ENCODE measurements at places on chromosomes 3 and 15.

GRCh38 chr3:15479400-15480224 is 41.9 kb downstream of the COLQ start:
- DNase-seq: no peak

- DNase-seq: no peak
Measured at GRCh38 chr3:14131134-14131533, 6.3 kb downstream of the TMEM43 start.

GRCh38 chr3:14331251-14331650 is 71.2 kb upstream of the SLC6A6 start:
- DNase-seq: no peak

DNA sequence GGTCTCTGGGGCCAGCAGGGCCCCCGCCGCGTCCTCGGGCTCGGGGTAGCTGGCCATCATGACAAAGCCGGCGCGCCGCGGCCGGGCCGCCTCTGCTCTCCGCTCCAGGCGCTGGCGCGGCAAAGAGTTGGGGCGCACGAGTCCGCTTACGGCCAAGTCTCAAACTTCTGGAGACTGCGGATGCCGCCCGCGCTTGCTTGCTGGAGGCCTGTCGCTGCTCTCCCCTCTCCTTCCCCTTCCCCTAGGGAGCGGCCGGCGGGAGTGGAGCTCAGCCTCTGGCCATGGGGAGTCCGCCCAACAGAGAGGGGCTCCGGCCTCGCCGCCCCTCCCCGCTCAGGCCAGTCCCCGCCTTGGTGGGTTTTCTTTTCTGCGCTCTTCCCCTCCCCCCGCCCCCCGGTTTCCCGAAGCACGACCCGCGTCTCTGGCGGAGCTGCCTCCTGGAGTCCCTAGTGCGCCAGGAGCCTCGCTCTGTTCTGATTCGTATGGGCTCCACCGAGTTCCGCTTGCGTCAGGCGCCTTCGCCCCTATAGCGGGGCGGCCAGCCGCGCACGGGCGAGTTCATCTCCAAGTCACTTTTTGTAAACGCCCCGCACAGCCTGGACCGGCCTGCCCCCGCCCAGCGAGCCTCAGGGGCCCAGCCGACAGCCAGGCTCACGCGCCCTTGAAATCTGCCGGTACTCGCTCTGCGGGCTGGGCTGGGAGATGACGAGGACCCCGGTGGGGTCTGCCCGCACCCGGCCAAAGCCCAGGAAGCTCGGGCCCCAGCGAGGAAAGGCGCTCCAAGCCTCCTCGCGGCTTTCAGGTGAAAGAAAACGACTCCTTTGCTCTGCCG is at the start of the genes FOXL2 and FOXL2NB:
FOXL2 (minus strand) TSS at position 475 of the 832 bp plus-strand sequence; CDS start at position 60, 415 bp downstream.
FOXL2NB (plus strand) TSS at position 555 of the 832 bp plus-strand sequence; CDS start at position 703, 148 bp downstream.
- no peak for DNase-seq

- no peak for DNase-seq
Measured at GRCh38 chr3:126512026-126512425, 5.5 kb downstream of the UROC1 start.

DNA sequence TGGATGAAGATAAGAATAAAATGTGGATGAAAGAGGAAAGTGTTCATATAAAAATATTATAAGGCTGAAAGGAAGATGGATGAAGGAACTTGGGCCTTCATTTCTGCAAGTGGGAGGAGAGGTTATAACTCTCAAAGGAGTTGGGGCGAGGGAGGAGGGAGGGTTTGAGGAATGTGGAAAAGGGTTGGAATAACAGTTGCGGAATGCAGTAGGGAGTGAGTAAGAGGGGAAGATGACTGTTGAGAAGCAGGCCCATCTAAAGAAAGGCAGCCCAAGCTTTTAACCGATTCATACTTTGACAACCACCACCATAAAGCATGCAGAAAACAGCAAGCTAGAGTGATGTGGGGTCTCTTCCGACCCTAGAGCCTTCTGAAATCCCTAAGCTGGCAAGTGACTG is 8.3 kb upstream of the TM4SF4 start:
- no peak for DNase-seq

GRCh38 chr3:46707601-46708011 is 6.4 kb downstream of the TMIE start:
- no peak for DNase-seq

- no peak for DNase-seq
Measured at GRCh38 chr15:38070778-38071177, 136.3 kb downstream of the TMCO5A start.

DNA sequence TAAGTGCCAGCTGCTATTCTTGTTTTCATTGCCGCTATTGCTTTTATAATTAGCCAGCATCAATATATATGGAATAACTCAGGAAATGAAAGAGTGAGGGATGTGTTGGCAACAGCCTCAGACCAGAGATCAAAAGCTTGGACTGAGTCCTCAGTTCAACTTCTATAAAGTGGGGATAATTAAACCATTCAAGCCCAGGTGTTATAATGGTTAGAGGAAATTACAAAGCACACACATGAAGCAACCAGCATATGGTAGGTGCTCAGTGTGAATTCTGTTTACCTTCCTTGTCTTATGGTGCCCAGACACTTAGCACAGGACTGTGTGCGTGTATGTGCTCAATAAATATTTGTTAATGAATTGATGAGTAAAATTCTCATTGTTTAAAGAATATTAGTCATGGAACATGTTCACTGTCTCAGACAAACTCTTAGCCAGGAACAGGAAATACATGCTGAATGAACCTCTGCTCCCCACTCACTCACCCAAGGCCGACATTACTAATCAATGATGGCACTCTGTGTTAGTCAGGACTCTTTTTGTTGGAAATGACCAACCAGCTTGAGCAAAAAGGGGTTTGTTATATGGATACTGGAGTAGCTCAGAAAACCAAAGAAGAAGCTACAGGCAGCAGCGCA is 16.7 kb upstream of the CCDC174 start:
- DNase-seq: no peak

- DNase-seq: no peak
Measured at GRCh38 chr15:78243491-78243941, 9.2 kb upstream of the ACSBG1 start.

- DNase-seq: no peak
Measured at GRCh38 chr15:91711384-91712033, 142.0 kb upstream of the SLCO3A1 start.

DNA sequence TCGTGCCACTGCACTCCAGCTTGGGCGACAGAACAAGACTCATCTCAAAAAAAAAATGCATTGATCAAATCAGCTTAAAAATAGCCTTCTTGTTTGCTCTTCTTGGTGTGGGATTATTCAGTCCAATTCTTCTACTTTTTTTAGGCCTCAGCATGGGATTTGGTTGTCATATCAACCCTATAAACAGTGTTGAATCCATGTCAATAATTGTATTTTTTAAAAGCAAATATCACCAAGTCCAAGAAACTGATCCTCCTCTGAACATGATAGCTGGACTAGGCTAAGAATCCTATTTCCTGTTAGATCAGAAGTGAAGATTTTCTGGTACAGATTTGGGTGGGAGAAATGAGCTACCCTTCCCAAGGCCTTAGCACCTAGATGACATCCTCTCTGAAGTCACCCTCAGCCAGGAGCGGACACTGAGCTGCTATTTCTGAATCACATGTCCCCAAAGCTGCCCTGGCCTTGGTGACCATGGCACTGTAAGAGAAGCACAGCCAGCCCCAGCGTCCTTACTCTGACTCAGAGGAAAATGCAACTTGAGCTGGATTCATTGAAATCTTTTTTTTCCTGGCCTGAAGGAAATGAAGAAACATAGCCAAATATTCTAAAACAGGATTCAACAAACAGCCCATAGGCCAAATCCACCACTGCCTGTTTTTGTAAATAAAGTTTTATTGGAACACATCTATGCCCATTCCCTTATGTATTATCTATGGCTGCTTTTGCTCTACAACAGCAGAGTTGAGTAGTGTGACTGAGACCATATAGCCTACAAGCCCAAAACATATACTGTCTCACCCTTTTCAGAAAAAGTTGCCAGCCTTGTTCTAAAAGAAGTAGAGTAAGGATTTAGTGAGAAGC is 215.9 kb upstream of the CTDSPL start:
- DNase-seq: no peak

DNA sequence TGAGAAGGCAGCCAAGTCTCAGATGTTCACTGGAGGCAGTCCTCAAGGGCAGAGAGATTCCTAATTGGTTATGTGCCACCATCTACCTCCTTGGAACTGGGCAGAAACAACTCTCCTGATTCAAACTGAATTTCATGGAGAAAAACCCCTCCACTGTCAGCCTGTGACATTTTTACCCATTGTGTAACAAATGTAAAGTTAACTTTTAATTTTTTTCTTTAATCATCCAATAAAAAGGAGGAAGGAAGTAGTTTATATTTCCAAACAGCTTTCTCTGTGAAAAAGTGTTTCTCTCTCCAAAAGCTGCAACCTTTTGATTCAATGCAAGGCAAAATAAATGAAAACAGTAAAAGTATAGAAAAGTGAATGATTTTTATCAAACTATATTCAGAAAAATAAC is 510 bp upstream of the COLQ start:
- DNase-seq: no peak

- no peak for DNase-seq
Measured at GRCh38 chr3:113214917-113215595, 3.7 kb downstream of the BOC start.

- DNase-seq: no peak
Measured at GRCh38 chr15:48930735-48931134, 33.0 kb downstream of the SHC4 start.

- DNase-seq: no peak
Measured at GRCh38 chr3:126996905-126997304, 14.0 kb downstream of the PLXNA1 start.

GRCh38 chr15:41935566-41936020 is 36.8 kb downstream of the EHD4 start:
- no peak for DNase-seq

GRCh38 chr3:178736300-178736699 is 200.1 kb downstream of the KCNMB2 start:
- DNase-seq: no peak

GRCh38 chr15:87523516-87523915 is 733.0 kb downstream of the NTRK3 start:
- no peak for DNase-seq

DNA sequence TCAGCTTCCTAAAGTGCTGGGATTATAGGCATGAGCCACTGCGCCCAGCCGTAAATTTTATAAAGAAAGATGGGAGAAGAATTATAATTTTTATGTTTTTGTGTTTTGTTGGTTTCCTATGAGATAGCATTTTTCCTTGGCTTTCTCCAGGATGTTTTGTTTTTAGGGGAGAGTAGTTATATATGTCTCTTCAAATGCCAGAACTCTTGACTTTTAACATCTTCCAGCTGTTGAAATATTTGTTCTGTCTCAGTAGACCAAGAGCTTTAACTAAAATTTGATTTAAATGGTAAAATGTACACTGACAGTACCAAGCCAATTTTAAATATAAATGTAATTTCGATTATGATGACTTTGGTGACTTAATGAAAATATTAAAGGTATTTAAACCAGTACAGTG is 96.8 kb downstream of the DHX36 start:
- DNase-seq: no peak

DNA sequence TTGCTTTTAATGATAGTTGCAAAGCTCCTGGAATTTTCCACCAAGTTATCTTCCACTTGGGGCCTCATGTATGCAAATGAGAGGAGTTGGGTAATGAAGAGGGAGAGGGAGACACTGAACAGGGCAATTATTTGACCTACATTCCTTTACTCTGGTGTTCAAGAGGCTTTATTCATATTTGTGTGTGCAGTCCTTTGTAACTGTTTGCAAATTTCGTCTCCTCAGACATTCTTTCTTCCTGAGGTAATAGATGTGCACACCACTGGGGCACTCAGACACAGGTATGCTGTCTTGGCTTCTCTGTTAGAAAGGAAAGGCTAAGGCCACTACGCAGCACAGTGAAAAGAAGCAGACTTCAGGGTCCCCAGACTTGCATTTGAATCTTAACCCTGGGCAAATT is 189.7 kb upstream of the IL12A start:
- no peak for DNase-seq

- no peak for DNase-seq
Measured at GRCh38 chr3:184620475-184621119, 59.0 kb downstream of the EPHB3 start.

- DNase-seq: no peak
Measured at GRCh38 chr15:74982183-74982582, 13.2 kb upstream of the SCAMP5 start.

DNA sequence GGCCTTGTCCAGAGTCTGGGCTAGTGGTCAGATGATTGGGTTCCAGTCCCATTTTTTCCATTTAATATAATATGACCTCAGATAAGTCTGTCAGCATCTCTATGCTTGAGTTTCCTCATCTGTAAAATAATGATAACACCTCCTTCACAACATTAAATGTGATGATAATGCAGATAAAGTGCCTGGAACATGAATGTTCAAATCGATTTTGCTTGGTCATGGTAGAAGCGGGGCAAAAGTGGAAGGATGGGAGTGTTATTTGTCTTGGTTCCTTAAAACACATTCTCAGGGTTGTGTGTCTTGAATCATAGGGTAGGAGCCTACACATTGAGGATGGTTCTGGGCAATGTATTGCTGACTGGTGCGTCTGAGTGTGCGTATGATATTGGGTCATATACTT is 16.9 kb downstream of the ARIH2 start:
- DNase-seq: no peak

DNA sequence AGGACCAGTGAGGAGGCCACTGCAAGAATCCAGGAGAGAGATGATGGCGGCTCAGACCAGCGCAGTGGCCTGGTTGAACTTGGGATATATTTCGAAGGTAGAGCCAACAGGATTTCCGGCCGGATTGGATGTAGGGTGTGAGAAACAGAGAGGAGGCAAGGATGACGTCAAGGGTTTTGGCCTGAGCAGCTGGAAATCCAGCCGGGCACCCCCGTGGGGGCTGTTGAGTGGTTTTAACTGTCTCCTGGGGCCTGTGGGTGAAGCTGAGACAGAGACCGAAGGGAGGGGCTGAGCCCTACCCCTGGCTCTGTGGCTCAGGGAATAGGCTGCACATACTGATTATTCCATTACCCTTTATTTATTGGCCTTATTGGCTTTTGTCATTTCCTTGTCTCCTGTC is 45.7 kb downstream of the EXOG start:
- no peak for DNase-seq

- no peak for DNase-seq
Measured at GRCh38 chr3:141853081-141853601, 23.3 kb upstream of the ATP1B3 start.

DNA sequence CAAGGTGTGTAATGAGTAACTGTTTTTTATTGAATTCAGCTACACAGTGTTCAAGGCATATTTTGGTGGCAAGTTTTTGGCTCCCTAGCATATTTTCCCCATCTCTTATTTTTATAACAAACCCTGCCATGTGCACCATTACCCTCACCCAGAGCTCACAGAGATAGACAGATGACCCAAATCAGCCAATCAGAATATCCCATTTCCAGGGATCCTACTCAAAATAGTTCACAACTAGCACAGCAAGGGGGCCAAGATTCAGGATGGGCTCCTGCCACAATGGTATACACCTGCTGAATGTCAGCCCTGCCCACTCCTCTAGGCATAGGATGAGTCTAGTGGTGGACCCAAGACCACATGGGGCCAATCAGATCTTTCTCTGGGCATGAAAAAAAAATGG is 78.8 kb upstream of the SETMAR start:
- DNase-seq: no peak

- DNase-seq: no peak
Measured at GRCh38 chr15:48265135-48265534, 59.0 kb downstream of the SLC12A1 start.

GRCh38 chr3:156317462-156318074 is 197.2 kb downstream of the KCNAB1 start:
- no peak for DNase-seq

- DNase-seq: no peak
Measured at GRCh38 chr15:83813682-83814081, 159.8 kb downstream of the ADAMTSL3 start.

GRCh38 chr3:32684029-32684799 is 774 bp upstream of the CNOT10 start:
- DNase-seq: no peak

- no peak for DNase-seq
Measured at GRCh38 chr3:176919836-176920765, 277.2 kb downstream of the TBL1XR1 start.

Data from stimulated activated CD4-positive, alpha-beta T cell treated with anti-CD3 and anti-CD28 coated beads, Interleukin-15, amount 100 ng/mL, for 1 hour (primary cell).